Activated CD4-positive, alpha-beta T cell treated with anti-CD3 and anti-CD28 coated beads for 1 hour (primary cell): ENCODE measurements at places on chromosomes 3 and 15.

DNA sequence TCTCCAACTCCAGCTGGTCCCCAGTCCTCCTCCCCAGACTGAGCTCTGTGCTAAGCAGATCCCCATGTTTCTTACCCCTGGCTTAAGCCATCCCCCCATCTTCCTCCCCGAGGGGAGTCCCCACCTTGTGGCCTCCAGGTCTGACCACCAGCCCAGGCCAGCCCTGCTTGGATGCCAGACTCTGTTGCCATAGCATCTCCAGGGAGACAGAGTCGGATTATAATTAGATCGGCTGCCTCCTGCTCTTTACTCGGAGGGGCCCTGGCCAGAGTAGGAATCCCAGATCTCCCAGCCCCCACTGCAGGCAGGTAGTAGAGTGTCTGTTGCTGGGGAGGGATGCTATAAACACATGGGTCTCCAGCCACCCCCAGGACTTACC, 2.4 kb downstream of the KLHDC8B start:
- no peak for DNase-seq

DNA sequence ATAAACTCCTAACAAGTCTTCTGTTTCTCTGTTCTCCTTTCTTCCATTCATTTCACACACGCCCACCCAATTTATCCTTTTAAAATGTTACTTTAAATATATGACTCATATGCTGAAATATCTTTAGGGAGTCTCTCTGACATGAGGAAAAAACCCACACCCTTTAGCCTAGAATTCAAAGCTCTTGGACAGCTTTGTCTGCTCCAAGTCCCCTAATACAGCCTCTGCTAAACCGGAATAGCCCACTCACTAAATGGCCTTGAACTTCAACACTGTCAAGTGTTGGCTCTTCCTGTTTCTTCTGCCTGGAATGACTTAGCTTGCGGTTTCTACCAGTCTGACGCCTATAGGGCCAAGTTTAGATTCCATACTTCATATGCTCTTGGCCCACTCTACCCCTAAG, 3.3 kb upstream of the CD96 start:
- no peak for DNase-seq

GRCh38 chr3:32224016-32224516, 14.4 kb upstream of the CMTM8 start:
- no peak for DNase-seq

DNA sequence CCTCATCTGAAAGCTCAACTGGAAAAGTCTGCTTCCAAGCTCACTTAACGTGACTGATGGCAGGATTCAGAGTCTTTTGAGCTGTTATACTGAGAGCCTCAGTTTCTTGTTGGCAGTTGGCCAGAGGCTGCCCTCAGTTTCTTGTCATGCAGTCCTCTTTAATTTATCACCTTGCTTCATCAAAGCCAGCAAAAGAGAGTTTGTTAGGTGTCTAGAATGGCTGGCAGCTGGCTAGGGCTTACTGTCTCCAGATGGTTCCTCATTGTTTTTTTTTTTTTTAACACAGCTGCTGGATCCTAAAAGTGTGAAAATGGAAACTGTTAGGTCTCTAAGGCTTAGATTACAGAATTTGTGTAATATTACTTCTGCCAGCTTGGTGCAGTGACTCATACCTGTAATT, 310.6 kb downstream of the PDCD6IP start:
- no peak for DNase-seq

- no peak for DNase-seq
These were observed 27.3 kb downstream of the LIPC start for GRCh38 chr15:58459045-58459444.

DNA sequence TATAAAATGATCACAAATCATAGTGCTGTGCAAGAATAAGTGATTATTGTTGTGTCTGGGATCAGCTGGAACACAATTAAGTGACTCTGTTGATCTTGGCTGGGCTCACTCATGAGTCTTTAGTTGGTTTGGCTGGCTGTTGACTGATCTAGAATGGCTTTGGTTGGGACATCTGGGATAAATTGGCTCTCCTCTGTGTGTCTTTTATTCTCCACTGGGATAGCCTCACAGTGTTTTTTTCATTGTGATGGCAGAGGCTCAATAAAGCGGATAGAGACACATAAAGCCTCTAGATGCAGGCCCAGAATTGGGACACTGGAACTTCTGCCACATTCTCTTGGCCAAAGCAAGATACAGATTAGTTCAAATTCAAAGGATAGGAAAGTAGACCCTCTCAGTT, 735.6 kb downstream of the PDCD6IP start:
- no peak for DNase-seq

DNA sequence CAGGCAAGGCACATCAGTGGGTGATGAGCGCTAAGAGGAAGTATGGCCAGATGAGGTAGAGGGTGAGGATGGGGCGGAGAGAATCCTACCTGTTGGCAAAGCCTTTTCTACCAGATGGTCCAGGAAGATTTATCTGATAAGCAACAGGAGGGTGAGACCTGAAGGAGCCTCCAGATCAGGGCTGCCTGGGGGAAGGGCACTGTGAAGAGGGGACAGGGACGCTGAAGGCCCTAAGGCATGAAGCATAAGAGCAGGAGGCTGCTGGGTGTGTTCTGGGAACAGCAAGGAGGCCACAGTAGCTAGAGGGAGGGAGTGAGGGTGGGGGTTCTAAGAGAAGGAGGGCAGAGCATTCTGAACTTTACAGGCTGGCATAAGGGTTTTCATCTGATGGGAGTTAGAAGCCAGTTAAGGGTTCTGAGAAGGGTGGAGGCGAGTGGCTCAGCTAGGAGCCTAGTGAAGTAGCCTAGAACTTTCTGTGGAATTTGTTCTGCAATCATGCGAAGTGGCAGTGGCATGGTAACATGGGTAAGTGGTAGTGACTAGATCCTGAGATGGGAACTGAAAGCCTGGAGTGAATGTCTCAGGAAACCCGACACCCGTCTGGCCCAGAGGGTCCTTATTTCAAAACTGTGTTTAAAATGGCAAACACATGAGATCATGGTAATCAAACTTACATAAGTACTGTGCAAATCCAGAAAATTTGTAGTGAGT, 29.9 kb downstream of the CGNL1 start:
- DNase-seq, result no peak

DNA sequence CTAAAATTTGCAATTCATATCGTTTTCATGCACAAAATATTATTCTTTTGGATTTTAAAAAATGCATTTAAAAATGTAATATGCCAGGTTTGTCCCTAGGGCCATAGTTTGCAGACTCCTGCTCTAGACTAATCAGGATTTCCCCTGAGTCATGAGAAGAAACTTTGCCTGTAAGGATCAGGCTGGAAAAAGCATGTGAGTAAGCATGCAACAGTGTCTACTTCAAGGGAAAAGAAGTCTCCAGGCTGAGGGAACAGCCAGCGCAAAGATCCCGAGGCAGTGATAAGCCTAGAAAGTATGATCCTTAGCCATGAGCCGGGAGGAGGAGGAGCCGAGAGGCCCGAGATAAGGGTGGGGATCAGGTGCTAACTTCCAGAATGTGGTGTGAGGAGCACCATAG, 382.8 kb upstream of the CFAP20DC start:
- no peak for DNase-seq

GRCh38 chr15:68249058-68249713, 19.7 kb upstream of the CLN6 start:
- no peak for DNase-seq

- DNase-seq, result no peak
These were observed 39.6 kb downstream of the MAP3K13 start for GRCh38 chr3:185402561-185402960.

DNA sequence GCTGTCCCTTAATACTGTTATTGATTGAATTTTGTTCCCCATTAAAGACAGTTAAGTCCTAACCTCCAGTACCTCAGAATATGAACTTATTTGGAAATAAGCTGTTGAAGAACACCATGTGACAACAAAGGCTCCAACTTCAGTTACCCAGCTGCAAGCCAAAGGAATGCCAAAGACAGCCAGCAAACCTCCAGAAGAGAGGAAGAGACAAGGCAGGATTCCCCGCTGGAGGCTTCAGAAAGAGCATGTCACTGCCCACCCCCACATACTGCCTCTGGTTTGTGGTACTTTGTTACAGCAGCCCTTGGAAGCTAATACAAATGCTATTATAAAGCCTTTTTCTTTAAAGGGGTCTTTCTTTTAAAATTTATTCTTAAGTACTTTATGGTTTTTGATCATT, 18.4 kb upstream of the NEK10 start:
- DNase-seq, result no peak

DNA sequence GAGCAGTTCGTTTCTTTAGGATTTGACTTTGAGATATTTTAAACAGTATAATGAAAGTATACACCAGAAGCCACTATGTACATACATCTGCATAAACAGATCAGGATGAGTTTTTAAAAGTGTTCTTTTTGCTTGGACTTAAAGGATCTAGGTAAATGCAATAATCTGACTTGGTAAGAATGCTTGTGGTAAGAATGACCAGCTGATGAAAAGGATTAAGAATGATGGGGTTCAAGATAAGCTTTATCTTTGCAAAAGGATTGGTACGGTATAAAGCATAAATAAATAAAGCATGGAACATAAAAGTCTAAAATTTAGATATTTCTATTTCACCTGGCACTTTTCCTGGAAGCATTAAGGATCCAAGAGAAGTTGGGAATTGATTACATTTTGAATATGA, 9.8 kb upstream of the MME start:
- no peak for DNase-seq

DNA sequence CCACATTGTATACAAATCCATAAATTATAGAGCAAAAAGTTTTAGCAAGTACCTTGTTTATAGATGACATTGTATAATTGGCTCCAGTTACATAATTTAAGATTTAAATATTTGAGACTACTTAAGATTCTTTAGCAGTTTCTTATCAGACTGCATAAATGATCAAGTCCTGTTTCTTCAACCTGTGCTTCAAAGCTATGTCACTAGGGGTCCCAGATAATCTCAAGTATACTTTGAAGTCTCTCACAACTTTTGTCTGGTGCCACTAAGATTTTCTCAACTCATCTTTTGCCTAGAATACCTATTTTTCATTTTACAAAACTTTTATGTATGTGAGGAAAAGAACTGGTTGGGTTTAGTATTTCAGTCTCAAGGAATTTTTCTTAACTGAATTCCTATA, 205.5 kb downstream of the STAG1 start:
- no peak for DNase-seq

- no peak for DNase-seq
These were observed at the start of gene MASP1 for GRCh38 chr3:187291512-187292132. Gene MASP1, minus strand, starts transcription at chr3:187291737. Its CDS starts 105 bp downstream, at chr3:187291632.

GRCh38 chr3:116920826-116921610, 211.4 kb downstream of the TUSC7 start:
- no peak for DNase-seq

DNA sequence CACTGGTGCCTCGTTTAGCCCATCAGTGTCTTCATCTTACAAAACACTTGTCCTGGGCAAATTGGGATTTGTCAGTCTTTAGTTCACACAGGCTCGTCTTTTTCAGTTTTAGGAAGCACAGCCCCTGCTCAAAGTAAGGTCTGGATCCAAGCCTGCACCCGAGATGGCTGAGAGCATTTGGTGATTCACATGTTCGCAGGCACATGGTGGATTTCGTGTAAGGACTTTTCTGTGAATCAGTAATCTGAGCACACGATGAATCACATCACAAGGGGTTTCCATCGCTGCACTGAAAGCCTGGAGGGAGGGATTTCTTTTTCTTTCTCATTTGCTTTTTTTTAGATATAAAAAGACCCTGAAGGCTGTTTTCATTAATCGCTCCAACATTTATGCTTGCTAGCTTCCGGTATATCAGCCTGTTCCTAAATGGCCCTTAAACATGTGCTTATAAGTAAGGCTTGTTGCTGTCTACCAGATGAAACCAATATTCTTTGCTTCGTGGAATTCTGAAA, 435.6 kb upstream of the ATP10A start:
- no peak for DNase-seq

DNA sequence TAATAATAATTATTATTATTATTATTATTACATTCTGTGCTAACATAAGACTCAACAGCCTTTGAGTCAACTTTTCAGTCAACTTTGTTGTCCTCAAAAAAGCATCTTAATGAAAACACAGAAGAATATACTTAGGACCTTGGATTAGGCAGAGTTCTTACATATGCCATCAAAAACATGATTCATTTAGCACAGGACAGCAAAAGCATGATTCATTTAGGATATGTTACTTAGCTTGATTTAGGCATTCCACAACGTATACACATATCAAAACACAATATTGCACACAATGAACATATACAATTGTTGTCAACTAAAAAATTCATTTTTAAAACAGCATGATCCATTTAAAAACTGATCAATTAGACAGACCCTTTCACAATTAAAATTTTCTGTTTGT, 213.0 kb downstream of the FMN1 start:
- no peak for DNase-seq

- no peak for DNase-seq
These were observed 48.4 kb downstream of the DZIP1L start for GRCh38 chr3:138066972-138067371.

- no peak for DNase-seq
These were observed 89.9 kb downstream of the RBMS3 start for GRCh38 chr3:29370476-29371420.

DNA sequence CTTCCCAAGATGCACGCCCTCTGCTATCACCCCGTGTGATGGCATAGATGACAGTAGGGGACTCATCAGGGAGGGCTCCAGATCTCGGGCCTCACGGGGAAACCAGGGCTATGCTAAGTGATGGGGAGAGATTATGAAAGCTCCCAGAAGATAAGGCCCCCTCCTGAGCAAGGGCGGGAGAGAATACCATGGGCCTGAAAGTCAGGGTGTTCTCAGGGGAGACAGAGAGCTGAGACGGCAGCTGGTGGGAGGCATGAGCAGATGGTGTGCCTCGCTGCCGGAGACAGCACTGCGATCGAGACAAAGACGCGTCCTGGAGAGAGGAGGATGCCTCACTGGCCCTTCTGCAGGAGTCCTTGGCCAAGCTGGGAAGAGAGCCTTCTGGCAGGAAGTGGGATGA, 106.5 kb upstream of the ADPGK start:
- no peak for DNase-seq

GRCh38 chr3:176950743-176951142, 246.5 kb downstream of the TBL1XR1 start:
- no peak for DNase-seq

DNA sequence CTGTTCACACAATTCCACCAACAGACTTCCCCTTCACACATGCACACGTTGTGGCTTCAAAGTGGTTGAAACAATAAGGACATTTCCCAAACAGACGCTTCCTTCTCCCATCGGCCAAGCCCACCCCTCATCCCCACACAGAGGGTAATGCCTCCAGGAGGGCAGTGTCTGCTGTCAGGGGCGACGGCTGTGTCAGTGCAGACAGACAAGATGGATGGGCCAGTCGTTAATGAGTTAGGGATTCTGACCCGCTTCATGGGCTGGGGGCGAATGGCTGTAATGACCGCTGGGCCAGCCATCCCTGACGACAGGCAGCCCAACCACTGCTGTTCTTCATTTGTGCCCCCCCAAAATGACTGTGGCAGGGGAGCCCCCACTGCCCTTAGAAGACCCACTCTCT, 20.2 kb upstream of the SKIC8 start:
- DNase-seq, result no peak
